Activated naive CD4-positive, alpha-beta T cell treated with anti-CD3 and anti-CD28 coated beads, Interleukin-2, amount 50 U/mL, for 72 hours (primary cell): ENCODE measurements at places on chromosomes 13 and 19. TPM values are rescaled to one million over a fixed set of nuclear protein-coding genes. Genes with fewer than 3 reads are reported as not detected.

Gene FGF22
- total RNA-seq: not detected

Gene LINGO3
- not detected for total RNA-seq

Gene NLRP4
- total RNA-seq: not detected

DNA sequence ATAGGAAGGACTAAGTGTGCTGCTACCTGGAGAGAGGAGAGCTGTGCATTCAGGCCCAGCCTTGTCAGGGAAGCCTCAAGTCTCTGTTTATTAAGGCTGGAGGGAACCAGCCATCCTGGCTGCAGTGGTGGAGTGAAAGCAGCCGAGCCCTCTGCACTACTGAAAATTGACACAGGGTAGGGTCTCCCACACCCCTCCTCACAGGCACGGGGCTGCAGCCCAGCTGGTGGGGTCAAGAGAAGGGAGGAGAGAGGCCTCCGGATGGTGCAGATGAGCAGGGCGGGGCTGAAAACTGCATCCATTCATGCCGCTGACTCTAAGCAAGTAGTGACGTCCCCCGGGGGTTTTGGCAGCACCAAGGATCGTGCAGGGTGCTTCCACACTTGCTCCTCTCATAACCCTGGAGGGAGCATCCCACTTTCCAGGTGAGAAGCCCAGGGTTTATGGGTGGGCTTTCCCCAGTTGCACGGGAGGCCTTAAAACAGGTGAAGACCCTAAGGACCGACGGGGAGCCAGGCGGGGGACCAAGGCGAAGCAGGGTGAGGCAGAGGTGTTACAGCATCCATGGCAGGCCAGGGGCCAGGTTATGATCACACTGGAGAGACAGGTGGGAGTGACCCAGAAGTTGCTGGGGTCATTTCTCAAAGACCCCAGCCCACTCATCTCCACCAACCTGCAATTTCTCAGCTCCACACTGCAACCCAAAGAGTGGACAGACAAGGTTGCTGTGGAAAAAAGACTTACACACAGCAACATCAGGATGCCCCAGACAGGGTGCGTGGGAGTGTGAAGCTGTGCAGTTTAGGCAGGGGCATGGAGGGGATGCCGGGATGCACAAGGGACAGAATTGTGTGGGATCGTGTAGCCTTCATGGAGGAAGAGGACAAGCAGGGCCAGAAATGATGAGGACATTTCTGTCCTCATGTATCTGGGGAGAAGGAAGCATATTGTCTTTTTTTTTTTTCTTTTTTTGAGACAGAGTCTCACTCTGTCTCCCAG lies 36.8 kb downstream of the VSTM2B start:
- DNase-seq: no peak

Gene SHISA7
- total RNA-seq: not detected

DNA sequence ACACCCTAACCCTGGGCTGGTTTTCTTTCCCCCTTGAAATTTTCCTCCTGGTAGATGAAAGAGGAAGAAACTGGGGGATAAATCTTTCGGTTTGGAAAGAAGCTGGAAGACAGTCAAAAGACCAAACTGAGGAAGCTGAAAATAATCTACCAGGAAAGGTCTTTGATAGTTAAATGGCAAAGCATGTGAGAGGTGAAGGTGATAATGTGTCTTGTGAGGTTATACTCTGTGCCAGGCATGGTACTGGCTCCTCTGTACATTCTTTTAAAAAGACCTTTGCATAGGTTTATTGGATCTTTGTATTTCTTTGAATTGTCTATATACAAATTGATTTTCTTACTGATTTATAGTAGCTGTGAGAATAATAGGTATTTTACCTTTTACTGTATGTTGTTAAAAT lies 98.6 kb downstream of the FREM2 start:
- no peak for DNase-seq

GRCh38 chr13:38494445-38494844 lies 144.8 kb downstream of the UFM1 start:
- no peak for DNase-seq

GRCh38 chr13:98957731-98958442 lies 20.0 kb downstream of the DOCK9 start:
- DNase-seq: no peak

Gene ZNF345
- total RNA-seq: 4.3 TPM

DNA sequence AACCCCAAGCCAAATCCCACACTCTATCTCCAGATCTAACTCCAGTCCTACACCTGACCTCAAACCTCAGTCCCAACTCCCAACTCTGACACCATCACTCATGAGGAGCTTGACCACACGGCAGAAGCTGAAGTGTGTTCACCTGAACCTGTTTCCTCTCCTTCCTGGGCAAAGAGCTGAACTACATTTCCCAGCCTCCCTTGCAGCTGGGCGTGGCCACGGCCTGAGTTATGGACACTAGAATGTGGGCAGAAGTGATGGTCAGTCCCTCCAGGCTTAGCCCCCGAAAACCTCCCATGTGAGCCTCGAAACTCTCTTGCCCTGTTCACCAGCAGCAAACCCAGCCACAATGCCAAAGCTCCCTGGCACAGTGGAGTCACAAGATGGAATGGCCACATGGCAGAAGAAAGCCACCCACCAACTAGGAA lies 19.5 kb upstream of the MEIS3 start:
- DNase-seq: no peak

DNA sequence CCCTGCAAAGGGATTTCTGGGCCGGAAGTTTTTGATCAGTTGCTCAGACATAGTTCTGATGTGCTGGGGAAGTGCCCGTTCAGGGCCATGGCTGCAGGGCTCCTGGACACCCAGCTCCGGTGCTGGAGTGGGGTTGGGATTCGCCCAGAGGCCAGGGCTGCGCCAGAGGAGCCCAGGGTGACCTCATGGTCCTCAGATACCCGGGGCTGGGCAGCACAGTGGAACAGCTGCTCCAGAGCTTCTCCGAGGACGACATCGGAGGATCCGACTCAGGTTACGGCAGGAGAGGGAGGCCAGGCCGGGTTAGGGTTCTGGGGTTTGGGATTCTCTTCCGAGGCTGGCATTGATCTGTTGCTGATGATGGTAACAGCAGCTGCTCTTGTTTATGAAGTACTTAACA lies 20.9 kb downstream of the CARM1 start:
- no peak for DNase-seq
